ENCODE measurements at places on chromosomes 11 and 22.
A peak's percentile ranks its signal among the peaks of the same experiment; 100 is the strongest.

DNA sequence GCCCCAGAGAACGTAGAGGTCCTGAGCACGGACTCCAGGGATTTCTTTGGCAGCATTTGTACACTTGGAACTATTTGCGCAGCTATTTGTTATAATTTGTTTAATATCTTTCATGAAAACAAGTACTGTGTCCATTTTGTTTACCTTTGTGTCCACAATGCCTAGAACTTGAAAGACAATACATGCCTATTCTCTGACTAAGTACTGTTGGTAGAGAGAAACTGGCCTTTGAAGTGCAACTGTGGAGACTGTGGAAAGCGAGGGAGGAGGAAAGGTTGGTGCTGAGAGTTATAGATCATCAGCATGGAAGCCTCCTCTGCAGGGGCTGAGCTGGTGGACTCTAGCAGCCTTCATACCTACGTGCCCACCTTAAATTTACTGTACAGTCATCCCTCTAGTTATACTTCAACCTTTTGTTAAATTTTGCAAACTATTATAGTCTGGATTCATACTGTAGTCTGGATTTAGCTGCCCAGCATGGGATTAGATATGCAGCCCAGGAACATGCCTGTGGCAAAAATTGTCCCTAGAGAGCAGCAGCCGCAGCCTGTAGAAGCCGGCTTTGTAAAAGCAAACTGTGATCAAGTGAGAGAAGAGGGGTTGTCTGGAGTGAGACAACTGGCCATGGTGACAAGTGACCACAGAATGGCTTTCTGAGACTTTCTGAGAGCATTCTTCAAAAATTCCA lies 24.2 kb upstream of the YAP1 start:
- DNase-seq: no peak

- DNase-seq: no peak
These were observed 213.9 kb upstream of the CADM1 start for GRCh38 chr11:115718106-115718505.

DNA sequence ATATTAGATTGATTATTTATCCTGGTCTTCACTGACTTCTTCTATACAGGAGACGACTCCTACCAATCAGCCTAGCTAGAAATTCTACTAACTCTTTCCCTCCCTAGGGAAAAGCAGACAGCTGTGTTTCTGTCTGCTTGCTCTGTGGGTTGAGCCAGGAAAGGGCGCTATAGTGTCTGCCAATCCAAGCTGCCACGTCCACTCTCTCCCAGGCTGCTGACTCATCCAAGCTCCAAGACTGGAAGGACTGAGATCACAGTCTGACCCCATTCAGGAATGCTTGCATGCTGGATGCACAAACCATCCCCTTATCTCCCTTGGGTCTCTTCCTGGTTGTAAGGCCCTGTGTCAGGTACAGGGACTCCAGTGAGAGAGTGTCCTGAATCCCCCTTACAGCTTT lies 955.6 kb downstream of the OPCML start:
- DNase-seq: no peak

- DNase-seq: no peak
These were observed 12.6 kb downstream of the SLC43A1 start for GRCh38 chr11:57502870-57503269.

DNA sequence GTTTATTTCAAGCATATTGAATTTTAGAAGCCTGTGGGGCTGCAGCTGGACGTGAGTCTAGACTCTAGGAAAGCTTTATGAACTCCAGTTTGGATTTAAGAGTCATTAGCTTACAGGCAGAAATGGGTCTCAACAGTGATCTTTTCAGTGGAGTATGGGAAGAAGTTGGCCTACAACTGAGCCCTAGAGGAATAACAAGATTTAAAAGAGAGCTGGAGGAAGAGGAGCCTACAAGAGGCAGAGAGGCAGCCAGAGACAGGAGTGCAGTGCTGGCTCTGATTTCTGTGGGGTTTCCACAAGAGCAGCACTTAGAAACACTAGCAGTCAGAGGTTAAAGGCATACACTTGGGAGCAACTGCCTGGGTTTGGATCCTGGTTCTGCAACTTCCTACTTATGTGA lies 17.9 kb downstream of the APOL5 start:
- DNase-seq: no peak

- DNase-seq: peak; percentile 14
These were observed 64.2 kb downstream of the FLI1 start for GRCh38 chr11:128757886-128758612.

DNA sequence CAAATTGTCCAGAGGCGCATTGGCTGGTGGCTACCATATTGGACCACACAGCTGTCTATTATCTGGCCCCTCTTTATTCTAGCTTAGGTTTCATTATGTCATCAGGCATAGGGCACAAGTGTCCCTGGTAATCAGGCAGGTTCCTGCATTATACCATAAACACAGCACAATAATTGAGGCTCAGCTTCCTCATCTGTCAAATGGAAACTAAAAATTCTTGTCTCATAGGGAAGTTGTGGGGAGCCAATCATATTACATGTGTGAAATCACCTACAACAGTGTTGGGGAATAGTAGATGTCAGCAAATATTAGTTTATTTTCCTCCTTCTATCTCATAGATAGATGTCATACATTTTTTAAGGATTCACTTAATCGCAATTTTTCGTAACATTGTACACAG lies 231.0 kb upstream of the SORL1-AS1 start:
- no peak for DNase-seq

- no peak for DNase-seq
These were observed 825 bp downstream of the SLC1A2 start for GRCh38 chr11:35418282-35419183.

DNA sequence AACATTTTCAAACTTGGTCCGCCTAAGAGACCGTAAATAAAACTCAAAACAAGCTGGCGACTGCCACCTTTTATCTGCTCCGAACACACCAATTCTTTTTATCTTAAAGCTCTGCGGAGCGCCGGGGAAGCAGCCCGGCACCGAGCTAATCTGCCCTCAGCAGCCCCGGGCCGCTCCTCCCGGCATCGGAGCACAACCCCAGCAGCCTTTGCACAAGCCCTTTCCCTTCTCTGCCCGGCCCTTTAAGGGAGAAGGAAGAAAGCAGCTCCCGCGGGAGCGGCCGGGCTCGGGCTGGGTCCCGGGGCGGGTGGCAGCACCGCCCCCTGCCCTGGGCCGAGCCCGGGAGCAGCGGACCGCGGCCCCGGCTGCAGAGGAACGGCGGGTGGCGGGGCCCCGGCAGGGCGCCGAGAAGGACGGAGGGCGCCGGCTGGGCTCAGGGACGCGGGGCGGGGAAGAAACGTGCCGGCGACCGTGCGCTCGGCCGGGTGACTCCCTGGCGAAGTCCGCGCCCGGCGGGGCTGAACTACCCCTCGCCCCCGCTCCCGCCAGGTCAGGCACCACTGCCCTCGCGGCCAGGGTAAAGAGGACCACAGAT lies 133.6 kb upstream of the C11orf58 start:
- DNase-seq: no peak

DNA sequence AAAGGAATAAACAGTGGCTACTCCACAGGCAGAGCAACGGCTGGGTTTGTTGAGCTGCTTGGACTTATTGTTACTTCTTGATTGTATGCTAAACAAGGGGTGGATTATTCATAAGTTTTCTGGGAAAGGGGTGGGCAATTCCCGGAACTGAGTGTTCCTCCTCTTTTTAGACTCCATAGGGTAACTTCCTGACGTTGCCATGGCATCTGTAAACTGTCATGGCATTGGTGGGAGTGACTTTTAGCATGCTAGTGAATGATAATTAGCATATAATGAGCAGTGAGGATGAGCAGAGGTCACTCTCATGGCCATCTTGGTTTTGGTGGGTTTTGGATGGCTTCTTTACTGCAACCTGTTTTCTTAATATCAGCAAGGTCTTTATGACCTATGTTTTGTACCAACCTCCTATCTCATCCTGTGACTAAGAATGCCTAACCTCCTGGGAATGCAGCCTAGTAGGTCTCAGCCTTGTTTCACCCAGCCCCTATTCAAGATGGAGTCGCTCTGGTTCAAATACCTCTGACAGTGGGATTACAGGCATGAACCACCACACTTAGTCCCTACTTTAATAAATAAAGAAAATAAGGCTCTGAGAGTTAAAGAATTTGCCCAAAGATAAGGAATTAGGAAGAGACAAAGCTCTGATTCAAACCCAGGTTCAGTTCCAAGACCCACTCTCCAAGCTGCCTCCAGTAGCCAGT lies 65.6 kb upstream of the CLMP start:
- DNase-seq: no peak

- DNase-seq: no peak
These were observed 231.2 kb downstream of the NTM start for GRCh38 chr11:131601586-131601985.

DNA sequence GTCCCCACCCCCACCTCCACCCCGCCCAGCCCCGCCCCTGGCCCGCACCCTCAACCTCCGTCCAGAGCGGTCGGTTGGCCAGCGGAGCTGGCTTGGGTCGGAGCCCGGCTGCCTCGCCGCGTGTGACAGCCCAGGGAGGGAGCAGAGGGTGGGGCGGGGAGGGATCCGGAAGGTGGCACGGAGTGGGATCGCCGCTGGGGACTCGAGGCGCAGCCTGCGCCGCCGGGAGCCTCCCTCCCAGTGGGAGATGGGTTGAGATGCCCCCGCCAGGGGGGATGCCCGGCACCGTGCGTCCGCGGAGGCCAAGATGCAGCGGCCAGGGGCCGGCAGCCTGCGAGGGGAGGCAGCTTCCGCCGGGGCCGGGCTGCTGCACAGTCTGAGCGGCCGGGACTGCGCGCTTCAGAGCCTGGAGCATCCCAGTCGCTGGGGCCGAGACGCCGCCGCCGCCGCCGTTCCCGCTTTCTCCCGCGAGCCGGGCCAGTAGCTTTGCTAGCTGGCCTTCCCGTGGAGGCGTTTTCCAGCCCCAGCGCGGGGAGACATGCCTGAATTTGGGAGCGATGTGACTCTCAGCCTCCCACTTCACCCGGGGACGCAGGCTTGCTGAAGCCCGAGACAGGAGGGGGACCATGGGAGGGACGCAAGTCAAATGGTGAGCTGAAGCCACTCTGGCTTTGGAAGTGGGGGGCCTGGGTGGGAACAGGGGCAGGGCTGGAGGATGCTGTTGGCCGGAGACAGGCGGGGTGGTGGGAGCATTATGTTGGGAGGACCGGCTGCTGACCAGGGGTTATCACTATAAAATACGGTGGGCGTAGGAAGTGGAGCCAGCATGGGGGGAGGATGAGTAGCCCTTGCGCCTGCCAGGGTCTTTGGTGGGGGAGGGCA lies 40.2 kb downstream of the DIXDC1 start:
- peak; percentile 31 for DNase-seq

All from CD4-positive, alpha-beta T cell treated with Interleukin-17A for 4 hours (primary cell).